ENCODE measurements at places on chromosomes 16 and 17.

DNA sequence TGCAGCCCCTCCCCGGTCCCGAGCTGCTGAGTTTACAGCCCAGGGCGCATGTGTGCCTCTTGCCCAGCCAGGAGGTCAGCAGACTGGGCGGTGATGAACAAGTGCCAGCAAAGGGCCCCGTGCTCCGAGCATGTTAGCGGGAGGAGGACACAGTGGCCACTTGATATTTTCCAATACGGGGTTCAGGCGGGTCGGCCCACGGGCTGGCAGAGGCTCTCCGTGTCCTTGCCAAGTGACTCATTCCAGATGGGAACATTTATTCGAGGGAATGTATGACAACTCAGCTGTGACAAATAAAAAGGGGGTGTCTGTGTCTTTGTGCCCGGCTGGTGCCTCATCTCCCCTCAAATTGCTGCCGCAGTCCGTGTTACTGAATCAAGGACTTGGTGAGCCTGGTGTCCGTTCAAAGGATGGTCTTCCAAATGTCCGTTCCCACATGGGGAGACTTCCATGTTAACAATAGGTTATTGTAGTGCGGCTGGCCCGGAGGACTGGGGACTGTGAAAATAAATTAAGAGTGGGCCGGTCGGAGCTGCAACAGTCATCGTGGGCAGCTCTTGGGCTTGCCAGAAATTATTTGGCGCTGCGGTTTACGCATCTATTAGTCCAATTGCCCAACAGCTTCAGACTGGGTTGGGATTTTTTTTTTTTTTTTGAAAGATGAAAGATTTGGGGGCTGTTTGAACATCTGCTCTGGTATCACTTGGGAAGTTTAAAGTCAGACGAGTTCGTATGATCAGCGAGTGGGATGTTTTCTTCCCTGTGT lies 174.0 kb upstream of the CIBAR2 start:
- peak; percentile 51 for DNase-seq

- no peak for DNase-seq
Observed at GRCh38 chr17:11832401-11833137, 164.7 kb downstream of the ZNF18 start.

DNA sequence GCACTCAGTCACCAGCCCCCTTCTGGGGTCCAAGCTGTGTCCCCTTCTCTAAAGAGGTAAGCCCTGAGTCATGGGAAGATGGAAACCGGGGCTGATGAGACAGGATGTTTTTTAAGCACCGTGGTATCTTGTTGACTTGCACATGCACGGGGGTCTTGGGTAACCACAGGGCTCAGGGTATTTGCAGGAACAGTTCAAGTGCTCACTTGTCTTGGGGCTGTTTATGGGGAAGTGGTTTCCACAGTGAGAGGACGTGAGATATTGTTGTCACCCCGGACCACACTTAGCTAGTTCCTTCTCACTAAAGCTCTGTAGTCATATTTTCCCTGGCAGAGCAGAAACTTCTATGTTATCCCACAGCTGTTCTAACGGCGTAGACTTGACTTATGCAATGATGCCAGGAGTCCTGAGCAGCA lies 7.7 kb downstream of the CCL3L1 start:
- DNase-seq = no peak

DNA sequence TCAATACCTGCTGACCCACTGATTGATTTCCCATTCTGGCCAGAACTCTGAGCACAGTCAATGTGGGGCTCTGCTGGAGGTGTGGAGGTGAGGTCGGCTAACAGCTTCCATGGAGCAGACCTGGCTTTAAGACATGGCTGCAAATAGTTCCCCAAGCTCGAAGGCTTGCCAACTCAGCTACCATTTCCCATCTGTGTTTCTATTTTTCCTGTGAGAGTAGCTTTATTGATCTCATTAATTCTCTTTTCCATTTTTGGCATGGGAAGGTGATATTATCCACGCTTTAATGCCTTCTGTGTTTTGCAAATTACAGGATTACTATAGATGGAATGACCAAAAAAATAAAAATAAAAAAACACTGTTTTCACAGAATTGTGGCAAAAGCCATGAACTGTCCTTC lies 151.6 kb upstream of the XYLT1 start:
- DNase-seq = no peak

GRCh38 chr16:495127-495748 lies 32.3 kb upstream of the CAPN15 start:
- peak; percentile 66 for DNase-seq

DNA sequence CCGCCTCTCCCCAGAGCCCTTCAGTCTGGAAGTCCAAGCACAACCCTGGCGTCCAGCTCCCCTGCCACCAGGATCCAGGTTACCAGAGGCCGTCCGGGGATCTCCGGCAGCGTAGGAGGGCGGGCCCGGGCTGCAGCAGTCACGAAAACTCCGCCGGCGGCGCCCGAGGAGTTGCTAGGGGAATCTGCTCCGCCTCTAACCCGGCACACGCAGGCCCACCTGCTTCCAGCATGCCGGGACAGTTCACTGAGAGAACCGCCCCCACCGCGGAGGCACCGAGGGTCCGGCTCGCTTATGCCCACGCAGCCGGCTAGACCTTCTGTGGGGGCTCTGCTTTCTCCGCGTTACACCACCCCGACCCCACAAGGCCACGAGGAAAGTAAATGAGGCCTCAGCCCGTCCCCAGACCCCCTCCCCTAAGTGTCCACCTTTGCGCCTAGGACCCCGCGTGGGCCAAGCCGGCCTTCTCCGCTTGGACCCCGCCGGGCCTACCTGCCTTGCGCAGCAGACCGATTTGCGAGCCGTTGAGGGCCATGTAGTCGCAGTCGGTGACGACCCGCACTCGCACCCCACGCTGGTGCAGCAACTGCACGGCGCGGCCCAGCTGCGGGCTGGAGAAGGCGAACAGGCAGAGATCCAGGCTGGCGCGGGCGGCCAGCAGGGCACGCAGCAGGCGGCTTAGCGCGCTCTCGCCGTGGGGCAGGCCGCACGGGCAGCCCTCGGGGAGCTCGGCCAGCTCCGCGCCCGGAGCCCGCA lies 587 bp downstream of the PLD6 start:
- peak; percentile 40 for DNase-seq

DNA sequence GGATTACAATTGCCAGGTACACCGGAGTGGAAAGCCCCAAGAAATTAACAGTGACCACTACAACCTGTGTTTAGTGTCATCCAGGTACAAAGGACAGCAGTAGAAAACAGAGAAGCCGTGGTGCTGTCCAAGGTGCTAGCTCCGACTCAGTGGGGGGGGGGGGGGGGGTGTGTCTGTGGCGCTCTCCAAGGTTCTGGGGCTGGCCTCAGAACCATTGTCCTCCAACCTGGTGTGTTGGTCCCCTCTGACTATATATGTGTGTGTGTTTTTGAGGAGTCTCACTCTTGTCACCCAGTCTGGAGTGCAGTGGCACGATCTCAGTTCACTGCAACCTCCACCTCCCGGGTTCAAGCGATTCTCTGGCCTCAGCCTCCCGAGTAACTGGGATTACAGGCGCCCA lies 5.8 kb upstream of the ZNF23 start:
- peak; percentile 42 for DNase-seq

DNA sequence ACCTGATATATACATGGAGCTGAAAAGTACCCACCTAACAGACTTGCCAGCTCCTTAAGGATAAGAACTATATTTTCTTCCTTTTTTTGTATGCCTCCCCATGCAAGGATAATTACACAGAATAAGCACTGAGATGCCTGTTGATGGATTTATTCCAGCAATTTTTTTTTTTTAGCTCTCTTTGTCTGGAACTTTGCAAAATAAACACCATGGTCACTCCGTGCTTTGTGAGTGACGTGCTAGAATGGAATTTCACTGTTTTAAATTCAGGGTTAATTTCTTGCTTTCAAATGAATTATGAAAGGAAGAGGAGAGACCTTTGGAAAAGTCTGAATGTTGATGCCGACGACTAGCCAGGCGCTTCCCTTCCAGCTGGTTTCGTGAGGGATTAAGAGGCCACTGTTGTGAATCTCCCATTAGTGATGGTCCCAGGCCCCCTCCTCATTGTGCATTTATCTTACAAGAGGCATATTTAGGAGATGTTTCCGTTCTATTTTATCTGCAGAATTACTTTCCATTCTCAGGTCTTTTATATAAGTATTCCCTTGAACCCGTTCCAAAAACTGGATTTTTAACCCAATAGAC lies 529.1 kb downstream of the WWOX start:
- DNase-seq = no peak

GRCh38 chr16:27321013-27321915 lies 7.5 kb downstream of the IL4R start:
- peak; percentile 73 for DNase-seq

GRCh38 chr16:962366-962765 lies 8.4 kb downstream of the LMF1 start:
- no peak for DNase-seq

- peak; percentile 33 for DNase-seq
Observed at GRCh38 chr16:84940670-84941551, 70.4 kb downstream of the ZDHHC7 start.

- no peak for DNase-seq
Observed at GRCh38 chr16:86928523-86929011, 350.2 kb downstream of the FOXL1 start.

GRCh38 chr17:74192950-74193781 lies 10.3 kb upstream of the RPL38 start:
- DNase-seq = no peak

DNA sequence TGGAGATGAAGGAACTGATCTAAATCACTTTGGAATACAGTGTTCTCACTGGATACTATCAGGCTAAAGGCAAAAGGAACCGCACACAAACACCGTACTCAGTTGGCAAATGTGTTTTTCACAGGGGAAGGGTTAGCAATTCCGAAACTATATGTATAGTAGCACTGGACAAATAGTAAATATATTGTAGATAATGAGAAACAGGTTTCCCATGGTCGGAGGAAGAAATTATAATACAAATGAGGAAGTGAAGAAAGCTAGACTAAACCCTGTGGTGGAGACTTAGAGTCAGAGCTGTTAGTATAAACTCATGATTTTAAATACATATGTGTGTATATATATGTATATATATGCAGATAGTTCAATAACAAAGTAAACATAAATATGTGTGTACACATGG lies 414.1 kb upstream of the SALL1 start:
- DNase-seq = no peak

DNA sequence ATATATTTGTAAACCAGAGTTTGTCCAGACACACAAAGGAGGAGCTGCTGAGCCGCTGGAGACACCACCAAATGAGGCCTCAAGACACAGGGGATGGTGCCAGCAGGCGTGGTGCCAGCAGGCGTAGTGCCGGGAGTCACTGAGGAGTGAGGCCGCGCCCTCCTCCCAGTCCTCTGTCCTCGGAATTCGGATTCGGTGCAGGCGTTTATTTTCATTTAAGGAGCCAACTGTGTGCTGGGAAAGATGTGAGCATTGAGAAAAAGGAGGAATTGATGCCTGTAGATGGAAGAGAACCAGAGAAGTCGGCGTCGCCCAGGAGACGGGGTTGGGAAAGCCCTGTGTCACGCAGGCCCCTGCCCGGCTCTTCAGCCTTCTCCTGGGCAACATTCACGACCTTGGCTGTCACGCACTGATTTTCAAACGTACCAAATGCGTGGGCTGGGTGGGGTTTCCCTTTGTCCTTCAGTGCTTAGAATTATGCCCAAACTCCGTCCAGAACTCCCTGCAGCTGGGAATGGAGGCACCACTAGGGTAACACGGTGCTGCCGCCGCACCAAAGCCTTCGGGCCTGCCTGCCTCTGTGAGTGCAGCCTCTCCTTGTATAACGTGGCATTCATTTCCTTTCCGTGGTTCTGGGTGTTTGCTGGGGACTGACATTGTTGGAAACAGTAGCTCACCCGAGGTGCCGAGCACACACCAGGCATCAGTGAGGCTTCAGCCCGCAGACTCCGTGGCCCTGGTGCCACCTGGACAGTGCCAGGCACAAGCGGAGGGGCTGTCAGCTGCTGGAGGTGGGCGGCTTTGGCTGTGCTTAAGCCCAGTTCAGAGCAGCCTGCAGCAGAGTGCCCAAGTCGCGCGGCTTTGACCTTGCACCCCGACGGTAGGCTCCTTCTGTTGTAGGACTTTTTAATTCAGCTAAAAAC lies 49.0 kb upstream of the CHMP6 start:
- peak; percentile 87 for DNase-seq

GRCh38 chr17:38958756-38959155 lies 8.4 kb downstream of the FBXO47 start:
- DNase-seq = peak; percentile 38

- no peak for DNase-seq
Observed at GRCh38 chr16:53629607-53630312, 73.9 kb downstream of the RPGRIP1L start.

- DNase-seq = no peak
Observed at GRCh38 chr17:5797447-5798050, 213.2 kb upstream of the NLRP1 start.

- no peak for DNase-seq
Observed at GRCh38 chr16:70725912-70726828, 40.3 kb upstream of the MTSS2 start.

DNA sequence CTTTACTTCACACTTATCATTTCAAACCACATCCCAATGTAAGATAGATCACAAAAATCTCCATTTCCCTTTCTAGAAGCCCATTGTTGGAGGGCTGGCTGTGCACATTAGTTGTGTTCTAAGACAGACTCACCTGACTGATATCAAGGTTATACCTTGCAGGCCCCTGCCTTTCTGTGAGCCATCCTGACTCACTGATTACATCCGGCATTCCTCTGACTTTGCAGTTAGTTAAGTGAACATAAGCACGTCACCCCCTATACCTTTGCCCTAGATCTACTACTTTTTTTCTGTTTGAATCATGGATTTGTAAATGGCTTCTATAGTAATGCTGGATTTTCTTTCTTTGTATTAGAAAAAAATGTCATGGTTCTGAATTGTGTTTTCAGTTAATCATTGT lies 78.3 kb downstream of the TANGO6 start:
- DNase-seq = peak; percentile 74

- DNase-seq = no peak
Observed at GRCh38 chr17:44272321-44272951, 4.5 kb upstream of the SLC4A1 start.

DNA sequence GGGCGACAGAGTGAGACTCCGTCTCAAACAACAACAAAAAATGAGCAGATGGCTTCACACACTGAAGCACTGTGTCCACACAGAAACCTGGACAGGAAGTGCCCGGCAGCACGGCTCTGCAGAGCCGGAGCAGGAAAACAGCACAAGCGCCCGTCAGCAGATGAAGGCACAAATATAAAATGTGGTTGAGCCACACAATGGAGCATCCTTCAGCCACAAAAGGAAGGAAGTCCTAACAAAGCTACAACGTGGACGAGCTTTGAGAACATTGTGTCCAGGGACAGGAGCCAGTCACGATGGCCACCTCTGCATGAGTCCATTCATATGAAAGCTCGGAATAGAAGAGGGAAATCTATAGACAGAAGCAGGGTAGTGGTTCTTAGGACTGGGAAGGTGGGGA lies 15.7 kb downstream of the RHBDF2 start:
- DNase-seq = no peak

DNA sequence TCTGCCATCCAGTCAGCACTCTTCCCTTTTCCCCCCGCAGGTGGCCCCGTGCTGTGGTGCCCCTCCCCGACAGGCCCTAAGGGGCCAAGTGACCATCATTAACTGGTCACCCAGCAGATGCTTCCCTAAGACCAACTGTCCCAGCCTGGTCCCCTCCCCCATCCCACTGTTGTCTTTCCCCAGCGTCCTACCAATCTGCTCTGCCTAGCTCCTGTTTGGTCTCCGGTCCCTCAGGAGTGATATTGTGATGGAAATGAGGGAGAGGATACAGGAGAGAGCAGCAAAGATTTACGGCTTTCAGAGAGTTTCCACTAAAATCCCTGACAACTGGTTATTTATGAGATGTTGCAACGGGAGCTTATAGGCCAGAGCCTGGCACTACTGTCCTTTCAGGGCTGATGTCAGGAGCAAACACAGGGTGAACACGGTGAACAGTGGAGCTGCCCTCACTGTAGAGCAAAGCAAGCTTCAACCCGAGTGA lies 1.4 kb upstream of the TTLL6 start:
- DNase-seq = no peak

All from cardiac fibroblast (primary cell).